ENCODE measurements at places on chromosomes 12 and 14.

DNA sequence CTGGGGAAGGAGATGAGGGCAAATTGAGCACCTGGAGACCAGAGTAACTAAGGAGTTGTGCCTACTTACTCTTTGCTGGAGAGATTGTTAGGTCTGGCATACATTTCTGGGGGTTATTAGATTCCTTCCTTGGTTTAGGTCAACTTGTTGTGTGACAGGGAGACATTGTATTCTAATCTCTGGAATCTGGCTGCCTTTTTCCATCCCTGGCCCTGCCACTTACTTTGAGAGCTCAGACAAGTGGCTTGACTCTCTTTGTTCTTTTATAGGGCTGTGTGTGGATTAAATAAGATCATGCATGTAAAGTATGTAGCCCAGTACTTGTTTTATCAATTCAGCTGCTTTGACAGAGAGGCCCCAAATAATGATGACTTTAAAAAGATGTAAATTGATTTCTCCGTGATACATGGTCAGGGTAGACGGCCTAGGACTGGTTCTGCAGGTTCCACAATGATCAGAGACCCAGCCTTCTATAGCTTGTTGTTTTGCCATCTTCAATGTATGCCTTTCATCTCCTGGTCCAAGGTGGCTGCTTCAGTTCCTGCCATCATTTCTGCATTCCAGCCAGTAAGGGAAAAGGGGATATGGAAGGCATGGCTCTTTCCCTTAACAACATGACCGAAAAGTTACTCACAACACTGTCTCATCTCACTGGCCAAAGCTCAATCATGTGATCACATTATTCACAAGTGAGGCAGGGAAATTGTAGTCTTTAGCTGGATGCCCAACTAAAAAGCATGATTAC is 72.6 kb downstream of the CHST11 start:
- no peak for DNase-seq

- DNase-seq: no peak
Observed at GRCh38 chr14:28280997-28281598, 485.5 kb upstream of the FOXG1 start.

DNA sequence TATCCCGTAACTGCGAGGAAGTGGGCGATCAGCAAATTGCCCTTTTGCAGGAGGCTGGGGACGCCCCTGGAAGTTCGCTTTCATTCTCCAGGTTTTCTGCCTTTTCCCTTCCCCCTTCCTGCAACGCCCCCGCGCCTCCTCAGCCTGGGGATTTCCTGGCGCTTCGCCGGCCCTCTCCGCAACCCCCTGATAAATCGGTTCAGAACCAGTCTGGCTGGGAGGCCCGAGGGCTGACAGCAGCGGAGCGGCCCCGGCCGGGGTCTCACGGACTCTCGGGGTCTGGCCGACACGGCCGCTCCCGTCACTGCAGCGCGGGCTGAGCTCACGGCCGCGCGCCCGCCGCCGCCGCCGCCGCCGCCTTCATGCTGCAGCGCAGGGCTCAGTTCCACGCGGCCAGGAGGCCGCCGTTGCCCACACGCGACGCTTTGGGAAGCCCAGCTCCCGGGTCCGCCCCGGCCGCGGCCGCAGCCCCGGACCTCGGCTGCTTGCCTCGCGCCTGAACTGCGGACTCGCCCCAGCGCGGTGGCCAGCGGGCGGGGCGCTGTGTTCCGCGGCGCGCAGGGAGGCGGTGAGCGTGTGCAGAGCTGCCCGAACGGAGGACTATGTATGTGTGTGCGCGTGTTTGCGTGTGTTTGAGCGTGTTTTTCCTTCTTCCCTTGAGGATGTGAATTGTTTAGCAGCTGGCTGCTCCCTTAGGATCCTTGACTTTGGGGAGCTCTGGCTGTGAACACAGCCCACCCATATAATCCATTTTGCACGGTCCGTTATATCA is at the start of gene LRFN5:
TSS of gene LRFN5 (plus strand) at position 345 of the 772 bp plus-strand sequence.
- DNase-seq: no peak

- no peak for DNase-seq
Observed at GRCh38 chr14:92920001-92920400, 2.9 kb upstream of the CHGA start.

- DNase-seq: no peak
Observed at GRCh38 chr14:21985081-21985480, 311.5 kb upstream of the OR4E1 start.

DNA sequence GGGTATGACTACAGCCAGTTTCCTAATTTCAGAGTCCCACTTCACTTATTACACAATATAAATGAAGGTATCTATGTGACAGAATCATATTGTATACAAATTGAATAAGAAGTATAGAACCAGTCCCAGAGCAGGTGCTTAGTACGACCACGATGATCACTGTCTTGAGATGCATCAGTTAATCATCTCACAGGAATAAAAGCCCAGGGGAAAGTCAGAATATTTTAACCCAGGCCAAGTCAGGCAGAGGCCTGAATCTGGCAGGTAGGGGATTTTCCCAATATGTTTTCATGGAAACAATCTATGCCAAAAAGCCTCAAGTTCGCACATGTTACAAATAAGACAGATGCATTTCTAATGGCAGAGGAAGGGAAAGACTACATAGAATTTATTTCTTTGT is 758.4 kb downstream of the BCL11B start:
- DNase-seq: no peak

DNA sequence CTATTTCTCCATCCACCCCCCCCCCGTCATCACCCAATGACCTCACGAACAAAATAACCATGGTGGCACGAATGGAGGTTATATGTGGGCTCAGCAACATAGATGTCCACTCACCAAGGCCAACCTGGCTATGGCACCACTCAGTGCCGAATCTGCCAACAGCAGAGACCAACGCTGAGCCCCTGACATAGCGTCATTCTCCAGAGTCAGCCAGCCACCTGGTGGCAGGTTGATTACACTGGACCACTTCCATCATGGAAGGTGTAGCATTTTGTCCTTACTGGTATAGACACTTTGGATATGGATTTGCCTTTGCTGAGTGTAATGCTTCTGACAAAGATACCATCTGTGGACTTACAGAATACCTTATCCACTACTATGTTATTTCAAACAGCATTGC is 24.2 kb upstream of the DYRK2 start:
- no peak for DNase-seq

DNA sequence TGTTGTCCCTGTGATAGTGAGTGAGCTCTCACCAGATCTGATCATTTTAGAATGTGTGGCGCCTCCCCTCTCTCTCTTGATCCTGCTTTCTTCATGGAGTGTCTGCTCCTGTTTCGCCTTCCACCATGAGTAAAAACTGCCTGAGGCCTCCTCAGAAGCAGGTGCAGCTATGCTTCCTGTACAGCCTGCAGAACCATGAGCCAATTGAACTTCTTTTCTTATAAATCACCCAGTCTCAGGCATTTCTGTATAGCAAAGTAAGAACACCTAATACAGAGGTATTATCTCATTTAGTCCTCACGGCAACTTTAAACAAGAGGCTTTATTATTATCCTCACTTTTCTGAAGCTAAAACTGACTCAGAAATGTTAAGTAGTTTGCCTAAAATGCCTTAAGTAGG is 81.3 kb upstream of the BTG1 start:
- DNase-seq: no peak

DNA sequence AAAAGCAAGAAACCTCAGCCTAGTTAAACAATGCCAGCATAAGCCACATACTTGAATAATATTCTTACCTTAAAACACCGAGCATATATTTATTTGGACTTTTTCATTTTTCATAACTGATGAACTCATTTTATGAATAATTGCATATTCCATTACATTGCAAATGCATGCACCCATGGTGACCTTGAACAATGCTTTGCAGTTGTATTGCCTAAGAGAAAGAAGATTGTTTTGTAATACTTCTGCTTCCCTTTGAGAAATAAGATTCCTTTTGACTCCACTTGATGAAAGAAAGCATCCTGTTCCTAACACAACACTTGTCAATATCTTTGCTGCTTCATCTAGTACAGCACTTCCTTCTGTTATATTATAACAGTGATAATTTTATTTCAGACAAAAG is 1182.2 kb downstream of the FLRT2 start:
- DNase-seq: no peak

GRCh38 chr14:52046376-52046917 is 22.4 kb downstream of the NID2 start:
- no peak for DNase-seq
